Activated CD8-positive, alpha-beta memory T cell treated with anti-CD3 and anti-CD28 coated beads for 1 hour (primary cell): ENCODE measurements at places on chromosomes 6 and 20.

DNA sequence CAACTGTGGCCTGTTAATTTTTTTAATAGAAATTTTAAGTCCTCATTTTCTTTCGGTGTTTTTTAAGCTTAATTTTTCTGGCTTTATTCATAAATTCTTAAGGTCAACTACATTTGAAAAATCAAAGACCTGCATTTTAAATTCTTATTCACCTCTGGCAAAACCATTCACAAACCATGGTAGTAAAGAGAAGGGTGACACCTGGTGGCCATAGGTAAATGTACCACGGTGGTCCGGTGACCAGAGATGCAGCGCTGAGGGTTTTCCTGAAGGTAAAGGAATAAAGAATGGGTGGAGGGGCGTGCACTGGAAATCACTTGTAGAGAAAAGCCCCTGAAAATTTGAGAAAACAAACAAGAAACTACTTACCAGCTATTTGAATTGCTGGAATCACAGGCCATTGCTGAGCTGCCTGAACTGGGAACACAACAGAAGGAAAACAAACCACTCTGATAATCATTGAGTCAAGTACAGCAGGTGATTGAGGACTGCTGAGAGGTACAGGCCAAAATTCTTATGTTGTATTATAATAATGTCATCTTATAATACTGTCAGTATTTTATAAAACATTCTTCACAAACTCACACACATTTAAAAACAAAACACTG lies 10.1 kb downstream of the HFE start:
- peak; percentile 27 for DNase-seq

DNA sequence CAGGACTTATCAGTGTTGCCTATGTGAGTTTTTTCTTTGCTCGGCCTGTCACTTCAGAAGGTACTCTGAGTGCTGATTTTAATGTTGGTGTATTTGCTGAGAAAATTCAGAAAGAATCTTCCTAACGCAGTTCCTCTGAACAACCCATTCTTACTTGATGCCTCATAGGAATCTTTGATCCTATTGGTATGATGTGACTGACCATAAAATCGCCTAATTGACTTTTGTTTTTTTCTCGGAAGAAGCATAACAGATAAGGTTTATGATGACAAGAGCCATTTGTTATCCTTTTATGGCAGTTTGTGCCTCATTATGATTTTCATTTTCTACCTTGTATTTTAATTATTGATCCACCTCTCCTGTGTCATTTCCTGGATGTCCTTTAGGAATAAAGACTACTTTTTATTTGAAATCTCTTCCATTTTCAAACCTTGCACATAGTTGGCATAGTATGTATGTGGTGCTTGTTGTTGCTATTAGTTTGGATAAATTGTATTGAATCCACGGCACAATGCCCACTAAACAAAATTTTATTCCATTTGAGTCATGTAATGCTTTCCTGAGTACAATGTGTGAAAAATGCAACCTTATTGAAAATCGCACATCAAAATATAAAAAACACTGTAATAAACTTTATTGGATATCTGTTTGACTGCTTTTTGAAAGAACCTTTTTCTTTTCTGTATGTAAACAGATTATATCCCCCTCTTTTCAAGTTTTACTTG lies 37.3 kb downstream of the LRRC1 start:
- DNase-seq = no peak

DNA sequence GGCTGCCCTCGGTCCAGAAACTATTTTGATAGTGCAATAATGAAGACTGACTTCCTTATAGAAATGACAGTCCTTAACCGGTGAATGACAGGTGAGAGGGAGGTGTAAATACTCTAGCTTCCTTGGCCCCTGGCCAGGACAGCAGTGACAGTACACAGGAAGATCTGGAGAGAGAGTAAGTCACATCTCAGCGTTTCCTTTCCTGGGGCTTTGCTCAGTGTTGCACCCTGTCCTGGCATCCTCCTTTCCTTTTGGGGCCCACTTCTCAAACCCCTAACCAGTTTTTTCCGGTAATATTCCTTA lies 336.9 kb downstream of the CD83 start:
- DNase-seq = no peak

DNA sequence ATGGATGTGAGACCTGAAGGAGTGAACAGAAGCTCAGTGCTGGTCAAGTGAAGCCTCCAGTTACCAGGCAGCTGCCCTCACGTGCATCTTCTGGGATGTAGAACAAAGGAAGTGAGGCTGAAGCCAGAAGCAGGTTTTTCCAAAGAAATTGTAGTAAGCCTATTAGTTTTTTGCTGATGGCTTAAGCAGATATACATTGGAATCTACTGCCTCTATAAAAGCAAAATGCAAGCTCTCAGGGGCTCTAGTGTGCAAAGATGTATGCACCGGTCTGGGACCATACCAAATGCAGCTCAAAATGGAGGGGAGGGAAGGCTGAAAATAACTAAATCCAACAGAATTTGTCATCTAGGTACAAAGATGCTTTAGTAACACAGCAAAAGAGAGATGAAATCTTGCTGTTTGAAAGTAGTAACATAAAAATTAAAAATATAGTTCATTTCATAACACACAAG lies 77.0 kb downstream of the DTNBP1 start:
- no peak for DNase-seq

GRCh38 chr6:158828807-158829206 lies 9.6 kb upstream of the EZR start:
- no peak for DNase-seq

DNA sequence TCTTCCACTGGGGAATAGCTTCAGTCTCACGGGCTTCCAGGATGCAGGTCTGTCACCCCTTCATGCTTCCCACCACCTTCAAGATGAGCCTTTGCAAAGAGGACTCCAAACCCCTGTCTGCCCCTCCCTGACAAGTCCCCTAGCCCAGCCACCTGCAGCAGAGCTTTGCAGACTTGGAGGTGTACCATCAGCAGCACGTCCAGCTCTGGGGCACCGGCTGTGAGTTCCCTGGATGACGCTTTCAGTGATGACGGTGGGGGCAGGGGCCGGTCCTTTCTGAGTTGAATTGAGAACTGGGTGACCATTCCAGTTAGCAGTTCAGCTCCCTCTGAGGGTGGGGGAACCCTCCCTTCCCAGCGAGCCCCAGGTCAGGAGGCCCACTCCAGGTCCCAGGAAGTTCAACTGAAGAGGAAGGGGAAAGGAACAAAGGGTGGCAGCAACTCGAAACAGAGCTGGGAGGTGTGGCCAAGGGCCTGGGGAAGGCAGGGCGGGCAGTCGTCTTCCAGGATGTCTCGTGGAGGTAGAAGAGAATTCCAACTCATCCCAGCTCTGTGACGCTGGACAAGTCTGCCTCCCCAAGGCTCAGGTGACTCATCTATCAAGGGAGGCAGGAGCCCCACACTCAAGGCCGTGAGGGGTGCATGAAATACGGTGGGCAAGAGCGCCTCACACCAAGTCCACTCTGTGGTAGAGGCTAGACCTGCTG lies 86.0 kb downstream of the PTPN1 start:
- no peak for DNase-seq

DNA sequence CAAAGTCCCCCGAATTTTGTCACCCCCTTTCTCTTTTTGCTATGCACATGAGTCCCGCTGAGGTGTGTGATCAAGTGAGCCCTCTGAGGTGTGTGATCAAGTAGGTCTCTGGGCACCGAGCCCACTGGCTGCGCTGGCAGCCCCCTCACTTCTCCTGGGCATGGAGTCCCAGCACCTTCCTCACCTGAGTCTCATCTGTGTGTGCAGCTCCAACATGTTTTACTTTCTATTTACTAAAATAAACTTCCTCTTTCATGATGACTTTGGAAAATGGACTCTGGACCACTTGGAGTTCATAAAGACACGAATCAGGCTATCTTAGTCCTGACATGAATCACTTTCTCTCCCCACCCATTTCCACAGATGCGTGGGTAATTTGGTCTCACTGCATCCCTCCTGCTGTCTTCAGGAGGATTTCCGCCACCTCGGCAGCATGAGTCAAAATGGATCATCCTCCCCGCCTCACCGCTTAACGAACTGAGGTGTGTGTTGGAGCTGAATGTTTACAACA lies 39.8 kb downstream of the PRDM1 start:
- DNase-seq = no peak

DNA sequence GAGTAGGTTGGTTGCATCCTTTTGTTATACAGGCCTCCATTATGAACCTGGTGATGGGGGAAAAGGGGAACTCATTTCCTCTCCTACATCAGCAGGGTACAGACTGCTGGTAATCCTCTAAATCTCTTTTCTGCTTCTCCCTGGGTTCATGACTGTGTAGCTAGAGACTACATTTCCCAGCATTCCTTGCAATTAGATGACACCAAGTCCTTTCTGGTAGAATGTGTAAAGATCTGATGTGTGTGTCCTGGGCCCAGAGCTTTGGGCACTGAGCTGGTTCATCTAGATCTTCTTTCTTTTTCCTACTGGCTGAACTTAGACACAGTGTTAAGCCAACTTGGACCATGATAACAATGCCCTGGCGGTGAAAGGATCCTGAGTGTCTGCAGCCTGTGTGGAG lies 104.7 kb upstream of the IFNGR1 start:
- DNase-seq = no peak

- no peak for DNase-seq
Measured at GRCh38 chr20:64048402-64049044, 916 bp downstream of the SOX18 start.

GRCh38 chr20:17796091-17796563 lies 96.4 kb downstream of the BANF2 start:
- DNase-seq = no peak

DNA sequence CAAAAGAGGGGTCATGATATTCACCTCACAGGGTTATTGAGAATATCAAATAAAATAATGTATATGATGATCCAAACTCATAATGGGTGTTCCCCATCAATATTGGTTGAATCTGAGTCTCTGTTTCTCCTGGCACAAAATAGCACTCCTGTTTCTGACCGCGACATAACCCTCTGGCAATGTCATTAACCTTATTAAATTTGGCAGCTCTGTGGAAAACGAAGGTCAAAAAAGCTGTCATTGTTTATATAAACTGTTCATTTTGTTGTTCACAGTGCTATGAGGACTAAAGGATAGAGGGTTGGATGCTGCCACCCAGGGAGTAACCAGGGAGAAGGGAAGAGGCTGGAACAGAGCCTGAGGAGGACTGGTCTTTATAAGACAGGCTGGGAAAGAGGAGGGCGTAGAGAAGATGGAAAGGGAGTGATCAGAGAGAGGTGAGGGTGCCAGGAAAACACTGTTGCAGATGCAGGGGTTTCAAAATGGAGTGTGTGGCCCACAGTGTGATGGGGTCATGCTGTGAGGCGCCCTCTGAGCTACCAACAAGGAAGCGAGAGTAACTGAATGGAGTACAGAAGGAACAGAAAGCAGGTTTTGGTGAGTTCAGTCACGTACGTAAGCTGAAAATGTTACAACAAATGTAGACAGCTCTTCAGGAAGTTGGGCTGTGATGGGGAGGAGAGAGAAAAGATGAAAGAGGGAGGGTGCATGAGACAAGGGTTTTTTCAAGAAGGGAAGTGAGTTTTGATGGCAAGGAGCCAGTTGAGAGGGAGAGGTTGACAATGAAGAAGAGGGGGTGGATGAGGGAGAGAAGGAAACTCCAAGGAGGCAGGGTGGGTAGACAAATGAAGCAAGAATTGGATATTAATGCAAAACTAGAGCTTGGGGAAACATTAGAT lies 251.6 kb upstream of the TAB2 start:
- DNase-seq = no peak

- DNase-seq = no peak
Measured at GRCh38 chr6:101668496-101669030, 275.1 kb downstream of the GRIK2 start.

DNA sequence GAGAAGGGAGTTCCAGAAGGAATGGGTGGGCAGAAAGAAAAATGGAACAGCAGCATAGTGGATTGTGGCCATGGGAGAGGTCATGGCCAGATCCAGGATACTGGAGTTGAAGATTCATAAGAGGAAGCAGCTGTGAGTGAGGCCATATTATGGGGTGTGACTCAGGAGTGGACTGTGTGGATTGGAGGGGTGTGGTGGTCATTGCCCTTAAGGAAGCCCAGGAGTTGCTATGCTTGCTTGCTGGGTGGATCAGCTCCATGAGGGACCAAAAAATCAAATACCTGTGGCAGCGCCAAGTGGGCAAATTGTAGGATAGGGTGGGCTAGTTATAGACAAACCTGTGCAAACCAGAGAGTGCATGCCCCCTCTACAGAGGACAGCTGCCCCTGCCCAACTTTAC lies 18.3 kb downstream of the LRRC1 start:
- DNase-seq = no peak

GRCh38 chr20:12095180-12095920 lies 177.7 kb downstream of the BTBD3 start:
- DNase-seq = no peak

DNA sequence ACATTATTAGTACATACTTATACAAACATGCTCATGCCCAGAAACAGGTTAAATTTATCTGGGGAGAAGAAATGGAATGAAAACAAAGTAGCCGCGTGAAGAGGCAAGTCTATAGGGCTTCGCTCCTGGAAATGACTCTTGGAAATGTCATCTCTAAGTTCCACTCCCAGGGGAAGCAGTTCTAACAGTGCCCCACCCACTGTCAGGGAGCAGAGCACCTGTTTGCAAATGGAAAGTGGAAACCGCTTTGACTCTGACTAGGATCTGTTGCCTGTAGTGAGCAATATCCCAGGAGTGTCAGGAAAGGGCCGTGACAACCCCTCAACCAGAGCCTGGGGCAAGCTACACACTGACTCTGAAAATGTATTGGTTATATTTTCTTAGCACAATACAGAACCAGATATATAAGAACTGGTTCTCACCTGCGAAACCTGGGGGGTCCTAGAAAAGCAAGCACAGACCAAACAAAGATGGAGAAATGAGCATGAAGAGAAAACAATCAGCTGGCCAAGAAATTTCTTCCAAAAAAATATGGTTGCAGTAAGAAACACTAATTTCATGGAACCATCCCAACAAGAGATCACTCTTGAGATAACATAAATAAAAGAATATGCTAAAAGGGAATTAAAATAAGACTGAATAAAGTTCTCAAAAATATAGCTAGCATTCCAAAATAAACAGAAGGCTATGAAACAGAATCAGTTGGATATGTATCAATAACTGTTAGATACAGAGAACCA lies 47.5 kb upstream of the CRISP1 start:
- no peak for DNase-seq

DNA sequence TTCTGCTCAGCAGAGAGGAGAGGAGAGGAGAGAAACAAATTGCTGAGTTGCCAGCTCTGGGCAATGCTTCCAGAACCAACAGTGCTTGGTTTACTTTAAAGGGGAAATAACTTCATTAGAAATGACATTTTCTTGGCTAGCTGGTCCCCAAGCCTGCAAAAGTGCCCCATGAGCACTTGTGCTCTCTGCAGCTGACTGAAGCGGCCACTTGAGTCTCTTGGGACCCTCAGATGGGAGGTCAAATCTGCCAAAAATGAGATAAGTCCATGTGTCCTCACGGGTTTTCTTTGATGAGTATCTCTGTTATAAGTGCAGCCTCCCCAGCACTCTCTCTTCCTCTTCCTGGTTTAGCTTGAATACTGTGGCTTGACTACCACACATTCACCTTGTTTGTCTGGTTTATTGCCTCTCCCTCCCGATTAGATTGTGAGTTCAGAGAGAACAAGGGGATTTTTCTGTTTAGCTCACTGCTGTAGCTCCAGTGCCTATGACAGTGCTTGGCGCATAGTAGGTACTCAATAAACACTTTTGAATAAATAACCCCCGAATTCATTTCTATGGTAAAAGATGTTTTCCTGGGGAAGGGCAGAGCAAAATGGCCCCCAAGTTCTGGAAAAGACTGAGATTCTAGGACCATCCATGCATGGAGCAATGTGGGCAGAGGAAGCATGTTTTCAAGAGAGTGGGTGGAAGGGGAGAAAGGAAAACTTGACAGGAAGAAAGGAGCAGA lies 7.0 kb upstream of the RIN2 start:
- DNase-seq = no peak

- no peak for DNase-seq
Measured at GRCh38 chr6:885051-885590, 192.2 kb upstream of the EXOC2 start.
